EL (cell line): ENCODE measurements at places on chromosomes 7 and 10.

GRCh38 chr10:6973899-6974298 lies 393.8 kb upstream of the PRKCQ start:
- no peak for DNase-seq

GRCh38 chr10:31000071-31000782 lies 31.4 kb downstream of the ZNF438 start:
- no peak for DNase-seq

GRCh38 chr10:128875956-128876736 lies 590.9 kb upstream of the MGMT start:
- no peak for DNase-seq

- peak; percentile 34 for DNase-seq
Observed at GRCh38 chr7:155788616-155789000, 23.7 kb downstream of the SHH start.

DNA sequence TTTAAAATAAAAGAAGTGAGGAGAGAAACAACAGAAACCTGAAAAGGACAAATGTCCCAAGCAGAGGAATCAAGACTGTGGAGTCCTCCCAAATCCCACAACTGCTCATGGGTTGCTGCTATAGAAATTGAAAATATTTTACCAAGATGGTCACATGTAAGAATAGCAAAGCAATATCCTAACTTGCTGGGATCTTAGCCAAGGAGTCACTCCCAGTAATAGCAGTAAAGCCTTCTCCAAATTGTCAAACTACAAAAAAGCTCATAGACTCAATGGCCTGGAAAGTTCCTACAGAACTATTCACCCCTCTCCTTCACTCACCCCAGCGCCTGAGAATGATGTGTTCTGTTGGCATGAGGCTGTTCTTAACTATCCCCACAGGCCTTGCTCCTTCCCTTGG lies 186.5 kb downstream of the ELMO1 start:
- no peak for DNase-seq
